ENCODE measurements at places on chromosomes 3 and 15.

GRCh38 chr3:150762662-150763121 lies 277 bp downstream of the SIAH2 start:
- DNase-seq, result no peak

DNA sequence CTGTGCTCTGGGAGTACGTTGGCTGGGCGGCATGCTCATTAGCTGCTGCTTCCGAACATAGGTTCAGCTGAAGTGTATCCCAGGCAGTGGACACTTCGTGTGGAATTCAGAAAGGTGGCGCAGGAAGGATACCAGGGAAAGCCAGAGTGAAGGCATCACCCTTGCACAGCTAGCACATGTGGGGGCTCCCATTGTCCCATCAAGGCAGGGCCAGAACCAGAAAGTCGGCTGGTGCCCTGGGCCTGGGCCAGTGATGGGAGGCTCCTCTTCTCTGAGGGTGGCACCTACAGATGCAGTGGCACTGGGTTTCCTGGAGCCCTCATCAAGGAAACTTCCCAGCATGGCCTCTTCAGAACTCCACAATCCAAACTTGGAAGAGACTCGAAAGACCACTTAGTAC lies 56.6 kb downstream of the PGPEP1L start:
- no peak for DNase-seq

GRCh38 chr15:71410347-71410746 lies 295.1 kb downstream of the THSD4 start:
- no peak for DNase-seq

- no peak for DNase-seq
Measured at GRCh38 chr3:126845920-126846715, 136.8 kb upstream of the PLXNA1 start.

DNA sequence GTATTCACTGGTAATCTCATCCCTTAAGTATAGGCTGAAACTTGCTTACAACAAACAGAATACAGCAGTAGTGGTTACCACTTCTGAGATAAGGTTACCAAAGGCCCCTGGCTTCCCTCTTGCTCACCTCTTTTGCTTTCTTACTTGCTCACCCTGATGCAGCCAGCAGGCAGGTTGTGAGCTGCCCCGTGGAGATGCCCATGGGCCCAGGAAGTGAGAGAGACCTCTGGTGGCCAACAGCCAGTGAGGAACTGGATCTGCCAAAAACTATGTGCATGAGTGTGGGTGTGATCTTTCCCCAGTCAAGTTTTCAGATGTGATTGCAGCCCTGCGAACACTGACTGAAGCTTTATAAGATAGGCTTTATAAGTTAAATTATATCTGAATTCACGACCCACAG lies 48.7 kb downstream of the NMNAT3 start:
- no peak for DNase-seq

GRCh38 chr3:2657971-2658370 lies 452.2 kb downstream of the IL5RA start:
- DNase-seq, result no peak

DNA sequence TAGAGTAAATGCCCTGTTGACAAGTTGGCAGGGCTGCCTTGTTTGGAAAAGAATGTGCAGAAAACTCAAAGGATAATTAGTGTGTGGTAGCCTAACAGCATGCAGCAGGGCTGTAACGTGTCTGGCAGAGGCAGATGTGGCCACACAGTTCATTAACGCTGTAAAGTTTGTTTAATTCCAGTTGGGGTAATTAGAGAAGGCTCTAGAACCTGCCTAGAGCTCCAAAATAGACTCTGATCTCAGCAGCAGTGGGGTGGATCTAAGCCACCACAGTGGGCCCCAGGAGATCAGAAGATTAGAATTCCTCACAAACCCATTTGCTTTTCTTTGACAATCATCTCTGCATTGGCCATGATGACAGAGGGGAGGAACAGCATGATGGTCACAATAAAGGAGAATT lies 65.1 kb upstream of the LEKR1 start:
- no peak for DNase-seq

GRCh38 chr15:78007964-78008886 lies 69.3 kb downstream of the TBC1D2B start:
- DNase-seq, result no peak

- no peak for DNase-seq
Measured at GRCh38 chr3:194121891-194122631, 13.9 kb upstream of the HES1 start.

GRCh38 chr3:55683666-55684270 lies 196.7 kb upstream of the WNT5A start:
- DNase-seq, result no peak

DNA sequence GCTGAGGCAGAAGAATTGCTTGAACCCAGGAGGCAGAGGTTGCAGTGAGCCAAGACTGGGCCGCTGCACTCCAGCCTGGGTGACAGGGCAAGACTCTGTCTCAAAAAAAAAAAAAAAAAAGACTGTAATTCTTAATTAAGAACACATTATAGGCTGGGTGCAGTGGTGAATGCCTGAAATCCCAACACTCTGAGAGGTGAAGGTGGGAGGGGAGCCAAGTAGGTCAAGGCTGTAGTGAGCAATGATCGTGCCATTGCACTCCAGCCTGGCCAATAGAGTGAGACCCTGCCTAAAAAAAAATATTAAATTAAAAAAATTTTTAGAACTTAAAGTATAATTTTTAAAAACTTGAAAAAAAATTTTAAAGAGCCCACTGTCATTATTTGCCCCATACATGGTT lies 13.4 kb upstream of the ARPIN start:
- DNase-seq, result no peak

- no peak for DNase-seq
Measured at GRCh38 chr3:132116601-132117000, 81.8 kb upstream of the CPNE4 start.

- DNase-seq, result peak; percentile 70
Measured at GRCh38 chr15:85047271-85047948, 65.8 kb downstream of the PDE8A start.

GRCh38 chr3:129603561-129603942 lies 2.9 kb downstream of the PLXND1 start:
- no peak for DNase-seq

- no peak for DNase-seq
Measured at GRCh38 chr3:152183473-152183872, 85.3 kb upstream of the MBNL1 start.

- DNase-seq, result no peak
Measured at GRCh38 chr3:103227651-103228050, 792.8 kb downstream of the ZPLD1 start.

GRCh38 chr3:148366743-148367410 lies 330.8 kb upstream of the AGTR1 start:
- no peak for DNase-seq

- no peak for DNase-seq
Measured at GRCh38 chr3:60025096-60026050, 975.5 kb upstream of the CFAP20DC start.

DNA sequence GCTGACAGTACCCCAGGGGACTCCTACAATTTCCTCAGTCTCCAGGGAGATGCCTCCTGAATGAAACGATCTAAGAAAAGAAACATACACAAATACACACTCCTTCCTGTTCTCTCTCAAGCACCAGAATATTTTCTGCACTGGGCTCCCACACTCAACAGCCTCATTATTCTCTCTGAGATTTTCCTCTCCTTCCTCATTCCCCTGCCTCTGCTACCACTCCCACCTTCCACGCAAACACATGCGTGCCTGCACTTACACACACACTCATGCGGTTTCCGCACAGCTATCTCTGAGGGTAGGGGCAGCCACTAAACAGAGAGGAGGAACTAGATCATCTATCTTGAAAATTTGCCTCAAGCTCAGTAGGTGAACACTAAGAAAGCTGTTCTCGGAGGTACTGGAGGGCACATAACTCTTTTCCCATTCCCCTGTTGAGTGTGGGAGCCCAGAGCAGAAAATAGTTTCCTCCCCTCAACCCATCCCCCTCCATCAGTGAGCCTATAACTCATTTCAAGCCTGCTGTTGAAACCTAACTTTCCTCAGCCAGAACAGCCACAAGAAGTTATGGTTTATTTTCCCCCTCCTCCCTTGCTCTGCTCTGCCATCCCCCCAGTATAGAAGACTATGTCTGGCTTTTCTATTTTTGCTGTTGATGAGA lies 30.5 kb upstream of the TIPARP start:
- no peak for DNase-seq

GRCh38 chr15:81016489-81017068 lies 15.9 kb downstream of the TLNRD1 start:
- no peak for DNase-seq

DNA sequence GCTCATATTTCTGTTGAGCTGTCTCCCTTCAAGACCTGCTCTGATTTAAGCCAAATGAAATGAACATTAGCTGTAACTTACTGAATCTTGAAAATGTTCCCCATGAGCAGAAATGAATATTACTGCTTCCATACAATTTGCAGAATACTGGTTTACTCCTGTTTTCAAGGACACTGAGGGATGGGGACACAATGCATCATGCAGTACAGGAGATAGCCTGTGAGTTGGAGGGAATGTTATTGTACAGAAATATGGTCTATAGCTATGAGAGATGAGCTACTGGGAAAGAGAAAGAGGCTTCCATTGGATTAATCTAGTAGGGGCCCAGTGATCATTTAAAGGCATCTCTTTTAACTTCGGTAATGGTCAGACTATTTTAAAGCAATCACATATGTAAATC lies 798.2 kb downstream of the GRM7 start:
- no peak for DNase-seq

- no peak for DNase-seq
Measured at GRCh38 chr15:23913081-23913480, 226.0 kb upstream of the NDN start.

DNA sequence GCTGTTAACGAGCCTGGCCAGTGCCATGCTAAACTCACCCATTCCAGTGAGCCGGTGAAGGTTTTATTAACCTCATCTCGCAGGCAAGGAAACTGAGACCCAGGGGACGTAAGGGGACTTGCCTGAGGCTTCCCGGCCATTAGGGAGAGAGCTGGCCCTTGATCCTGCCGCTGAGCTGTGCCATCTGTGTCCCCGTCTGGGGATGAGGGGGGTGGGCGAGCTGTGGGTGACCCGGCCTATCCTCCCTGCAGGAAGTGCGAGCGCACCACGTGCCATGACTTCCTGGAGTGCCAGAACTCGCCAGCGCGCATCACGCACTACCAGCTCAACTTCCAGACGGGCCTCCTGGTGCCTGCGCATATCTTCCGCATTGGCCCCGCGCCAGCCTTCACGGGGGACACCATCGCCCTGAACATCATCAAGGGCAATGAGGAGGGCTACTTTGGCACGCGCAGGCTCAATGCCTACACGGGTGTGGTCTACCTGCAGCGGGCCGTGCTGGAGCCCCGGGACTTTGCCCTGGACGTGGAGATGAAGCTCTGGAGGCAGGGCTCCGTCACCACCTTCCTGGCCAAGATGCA lies 88.5 kb downstream of the FBLN2 start:
- DNase-seq, result no peak

DNA sequence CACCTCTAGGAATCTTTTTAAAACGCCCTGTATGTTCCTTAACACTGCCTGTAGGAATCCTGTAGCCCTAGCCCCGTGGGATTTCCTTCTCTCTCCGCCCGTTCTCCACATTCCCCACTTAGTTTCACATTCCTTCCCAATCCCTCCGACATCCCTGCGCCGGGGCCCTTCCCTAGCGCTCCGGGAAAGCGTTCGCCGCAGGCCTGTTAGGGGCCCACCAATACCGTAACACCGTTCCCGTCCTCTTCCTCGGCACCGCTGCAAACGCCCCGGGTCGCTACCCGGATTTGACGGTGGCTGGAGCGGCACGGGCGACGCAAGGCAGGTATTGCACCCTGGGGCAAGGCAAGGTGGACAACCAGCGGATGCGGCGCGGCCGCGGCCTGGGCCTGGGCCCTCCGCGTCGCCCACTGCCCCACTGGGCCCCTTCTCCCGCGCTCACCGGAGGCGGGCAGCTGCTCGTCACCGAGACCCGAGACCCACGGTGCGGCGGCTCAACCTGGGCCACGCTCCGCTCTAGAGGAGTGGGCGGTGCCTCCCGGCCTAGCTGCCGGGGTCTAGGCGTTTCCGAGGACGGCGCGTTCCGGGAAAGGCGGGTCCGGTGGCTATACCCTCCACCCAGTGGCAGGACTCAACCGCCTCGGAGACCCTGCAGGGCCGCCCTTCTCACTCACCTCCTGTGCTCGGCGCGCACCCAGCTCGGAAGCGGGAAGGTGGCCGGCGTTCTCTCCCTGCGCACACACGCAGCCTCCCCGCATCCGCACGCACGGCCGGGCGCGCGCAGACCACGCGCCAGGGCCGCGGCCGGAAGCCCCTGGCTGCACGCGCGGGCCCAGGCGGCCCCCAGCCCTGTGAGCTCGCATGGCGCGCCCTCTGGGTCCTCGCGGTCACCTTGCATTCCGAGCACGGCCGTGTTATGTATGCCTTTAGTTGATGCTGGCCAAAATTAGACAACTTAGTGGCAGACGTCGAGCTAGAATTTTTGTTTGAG lies at the start of gene B3GALNT1:
Gene B3GALNT1, minus strand, starts transcription at position 789 of the 991 bp plus-strand sequence. CDS start 18,595 bp downstream, outside the sequence.
- DNase-seq, result peak; percentile 7

- no peak for DNase-seq
Measured at GRCh38 chr15:63818191-63818590, 15.6 kb downstream of the HERC1 start.

GRCh38 chr15:81133782-81134461 lies at the start of gene CFAP161:
Gene CFAP161 (plus strand): TSS chr15:81134270. CDS start chr15:81134330, 60 bp downstream.
- no peak for DNase-seq

- DNase-seq, result no peak
Measured at GRCh38 chr3:115961380-115961779, 338.1 kb downstream of the GAP43 start.

DNA sequence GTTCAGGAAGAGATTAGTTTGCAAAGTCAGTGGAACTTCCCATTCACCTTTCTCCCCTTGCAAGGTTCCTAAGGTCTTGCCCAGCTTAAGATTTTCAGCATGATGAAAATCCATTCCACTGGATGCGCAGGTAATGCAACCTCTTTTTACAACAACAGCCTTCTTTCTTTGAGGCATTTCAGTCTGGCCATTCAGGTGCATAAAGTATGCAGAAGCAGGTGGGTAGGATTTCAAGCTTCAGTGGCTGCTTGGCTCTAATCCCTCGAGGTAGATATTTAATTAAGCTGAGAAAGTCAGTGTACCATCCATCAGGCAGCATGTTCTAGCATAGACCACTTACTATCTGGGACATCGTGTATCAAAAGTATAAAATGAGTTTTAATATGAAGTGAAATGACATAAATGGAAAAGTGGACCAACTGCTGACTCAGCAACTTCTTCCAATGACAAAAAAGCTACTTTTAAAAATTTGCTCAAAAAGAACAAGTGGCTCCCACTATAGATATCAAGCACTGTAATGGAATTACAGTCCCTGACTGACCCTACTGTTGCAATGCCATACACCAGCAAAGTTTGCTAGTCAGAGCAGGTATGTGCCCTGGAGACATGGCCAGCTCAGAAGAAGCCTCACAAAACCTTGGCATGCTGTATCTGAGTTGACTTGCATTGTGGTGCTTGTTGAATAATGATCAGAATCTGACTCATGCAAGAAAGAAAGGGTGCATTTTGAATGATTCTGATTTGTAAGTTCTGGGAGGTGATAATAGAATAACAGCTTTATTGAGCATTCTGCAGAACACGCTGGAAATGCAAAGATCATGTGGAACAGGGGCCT lies 459.9 kb upstream of the MCTP2 start:
- no peak for DNase-seq

GRCh38 chr3:183309276-183309675 lies 56.2 kb downstream of the B3GNT5 start:
- DNase-seq, result no peak

GRCh38 chr15:59074607-59075006 lies 30.3 kb upstream of the CCNB2 start:
- no peak for DNase-seq

Measured in Panc1 (cell line).